ENCODE measurements at places on chromosomes 2 and 18.

GRCh38 chr2:204551512-204551863 lies 6.2 kb downstream of the PARD3B start:
- DNase-seq, result no peak

GRCh38 chr18:50030146-50030545 lies 164.8 kb downstream of the MYO5B start:
- DNase-seq, result no peak

GRCh38 chr18:79924814-79925731 lies 26.4 kb downstream of the SLC66A2 start:
- DNase-seq, result no peak

GRCh38 chr2:120916446-120916845 lies 180.8 kb downstream of the GLI2 start:
- no peak for DNase-seq

- no peak for DNase-seq
Measured at GRCh38 chr18:39960550-39960949, 1994.5 kb upstream of the PIK3C3 start.

DNA sequence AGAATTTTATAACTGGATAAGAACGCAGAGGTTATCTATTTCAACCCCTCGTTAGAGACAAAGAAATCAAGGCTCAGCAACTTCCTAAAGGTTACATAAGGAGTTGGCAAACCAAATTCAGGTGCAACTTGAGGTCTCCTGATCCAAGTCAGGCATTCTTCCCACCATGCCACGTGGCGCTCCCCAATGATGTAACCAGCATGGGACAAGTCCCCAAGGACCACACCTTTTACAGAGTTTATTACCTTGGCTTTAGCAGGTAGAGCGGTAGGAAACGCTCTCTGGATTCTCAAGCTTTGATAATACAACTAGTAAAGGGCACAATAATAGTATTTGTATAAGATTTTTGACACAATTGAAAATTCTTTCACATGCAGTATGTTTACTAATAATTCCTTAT lies 26.7 kb upstream of the MBOAT2 start:
- no peak for DNase-seq

DNA sequence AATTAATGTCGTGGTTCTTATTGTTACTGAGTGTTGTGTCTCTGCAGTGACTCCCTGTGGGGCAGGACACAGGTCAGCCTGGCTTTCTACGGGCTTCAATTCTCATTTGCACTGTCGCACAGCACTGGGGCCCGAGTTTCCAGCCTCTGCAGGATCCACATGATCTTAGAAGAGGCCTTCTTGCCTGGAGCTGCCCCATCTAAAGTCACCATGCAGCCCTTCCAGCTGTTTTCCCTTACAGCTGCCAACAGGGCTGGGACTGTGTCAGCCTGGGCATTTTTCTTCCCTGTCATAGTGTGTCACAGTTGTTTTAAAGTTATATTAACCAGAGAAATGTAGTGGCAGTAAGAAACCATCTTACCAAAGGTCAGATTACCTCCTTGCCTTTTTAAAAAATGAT lies 27.0 kb downstream of the FHL2 start:
- DNase-seq, result no peak

GRCh38 chr2:160252278-160252887 lies 52.3 kb upstream of the ITGB6 start:
- no peak for DNase-seq

- DNase-seq, result no peak
Measured at GRCh38 chr2:97736608-97737330, 23.4 kb downstream of the ZAP70 start.

GRCh38 chr2:16429431-16430145 lies 236.0 kb downstream of the CYRIA start:
- no peak for DNase-seq

DNA sequence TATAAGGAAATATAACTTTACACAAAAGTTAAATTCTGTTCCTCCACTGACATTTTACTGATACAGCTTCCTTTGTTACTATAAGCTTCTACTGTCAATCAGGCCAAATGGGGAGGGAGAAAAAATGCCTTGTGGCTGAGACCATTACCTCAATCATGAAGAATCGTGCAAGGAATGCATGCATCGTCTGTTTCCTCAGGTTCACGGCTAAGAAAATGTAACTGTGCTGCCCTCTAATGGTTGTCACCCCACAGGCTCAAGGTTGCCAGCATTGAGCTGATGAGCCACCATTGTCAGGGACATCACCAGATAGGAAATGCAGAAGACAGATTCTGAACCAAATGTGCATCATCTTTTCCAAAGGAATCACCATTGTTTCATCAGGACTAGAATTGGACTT lies 426.9 kb downstream of the CDH2 start:
- DNase-seq, result no peak

GRCh38 chr18:55857956-55858355 lies 270.0 kb upstream of the TCF4 start:
- DNase-seq, result no peak

DNA sequence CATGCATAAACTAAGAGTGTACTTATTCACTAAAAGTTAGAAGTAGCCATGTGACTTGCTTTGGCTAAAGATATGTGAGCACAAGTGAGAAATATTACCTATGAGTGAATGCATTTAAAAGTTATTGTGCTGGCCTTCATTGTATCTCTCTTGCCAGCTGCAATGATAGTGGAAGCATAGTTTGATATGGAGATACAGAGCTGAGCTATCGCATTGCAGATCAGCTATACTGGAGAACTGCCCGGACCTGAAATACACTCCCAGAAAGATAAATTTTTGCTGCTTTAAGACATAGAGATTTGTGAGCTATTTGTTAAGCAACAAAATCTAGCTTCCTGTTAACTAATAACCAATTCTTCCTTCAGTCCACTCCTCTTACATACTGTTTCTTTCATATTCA lies 571.1 kb downstream of the CPS1 start:
- DNase-seq, result no peak

DNA sequence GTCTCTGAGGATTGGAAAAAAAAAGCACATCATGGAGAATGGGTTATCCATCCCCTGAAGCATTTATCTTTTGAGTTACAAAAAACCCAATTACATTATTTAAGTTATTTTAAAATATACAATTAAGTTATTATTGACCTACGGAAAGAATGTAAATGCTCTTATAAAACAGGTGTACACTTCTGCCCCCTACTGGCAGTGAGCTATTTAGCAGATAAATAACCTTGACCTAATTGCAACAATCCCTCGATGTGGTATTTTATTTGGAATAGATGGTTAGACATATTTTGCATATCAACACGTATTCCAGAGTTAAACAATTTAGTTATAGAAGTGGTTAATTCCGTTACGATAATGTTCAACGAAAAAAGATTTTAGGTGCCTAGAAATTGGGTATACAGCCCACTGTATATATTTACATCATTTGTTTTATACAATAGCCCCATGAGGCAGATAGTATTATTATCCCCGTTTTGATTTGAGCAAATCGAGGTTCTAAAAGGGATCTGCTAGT lies 9.1 kb upstream of the DAW1 start:
- DNase-seq, result no peak

GRCh38 chr18:60875957-60876507 lies 457.2 kb upstream of the CDH20 start:
- DNase-seq, result no peak

- no peak for DNase-seq
Measured at GRCh38 chr18:31255953-31256352, 62.0 kb upstream of the DSG1 start.

GRCh38 chr2:48356701-48357325 lies 173.1 kb upstream of the STON1 start:
- no peak for DNase-seq

DNA sequence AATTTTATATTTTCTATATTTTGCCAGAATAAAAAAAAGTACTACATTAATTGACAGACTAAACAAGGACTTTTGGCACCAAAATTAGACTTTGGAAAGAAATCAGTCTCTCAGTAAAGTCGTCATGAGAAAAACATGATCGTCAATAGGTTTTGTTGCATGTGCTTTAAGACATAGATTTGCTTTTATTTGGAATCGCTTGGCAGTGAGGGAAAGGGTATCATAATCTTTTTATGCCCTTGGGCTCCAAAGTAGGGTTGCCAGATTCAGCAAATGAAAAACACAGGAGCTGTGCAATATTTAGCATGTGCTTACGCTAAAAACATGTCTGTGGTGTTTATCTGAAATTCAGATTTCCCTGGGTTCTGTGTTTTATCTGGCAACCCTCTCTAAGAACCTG lies 177.6 kb downstream of the LAMA1 start:
- no peak for DNase-seq

DNA sequence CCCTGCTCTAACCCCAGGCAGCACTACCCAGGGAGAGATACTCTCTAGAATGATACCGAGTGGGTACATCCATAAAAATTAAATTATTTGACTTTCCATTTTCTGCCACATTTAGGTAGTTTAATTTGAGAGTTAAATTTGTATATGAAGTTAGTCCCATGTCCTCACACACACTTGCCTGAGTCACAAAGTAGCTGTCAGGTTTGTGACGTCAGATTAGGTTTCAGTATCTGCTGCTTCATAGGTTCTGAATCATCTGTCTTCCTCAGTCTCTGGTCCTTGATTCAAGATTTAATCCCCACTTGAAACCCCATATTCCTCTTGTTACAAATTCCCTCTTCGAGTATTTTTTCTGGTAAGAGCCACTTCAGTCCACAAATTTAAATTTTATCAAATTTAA lies 738.6 kb upstream of the FAM98A start:
- no peak for DNase-seq

GRCh38 chr2:119960821-119961220 lies 52.1 kb upstream of the EPB41L5 start:
- no peak for DNase-seq

DNA sequence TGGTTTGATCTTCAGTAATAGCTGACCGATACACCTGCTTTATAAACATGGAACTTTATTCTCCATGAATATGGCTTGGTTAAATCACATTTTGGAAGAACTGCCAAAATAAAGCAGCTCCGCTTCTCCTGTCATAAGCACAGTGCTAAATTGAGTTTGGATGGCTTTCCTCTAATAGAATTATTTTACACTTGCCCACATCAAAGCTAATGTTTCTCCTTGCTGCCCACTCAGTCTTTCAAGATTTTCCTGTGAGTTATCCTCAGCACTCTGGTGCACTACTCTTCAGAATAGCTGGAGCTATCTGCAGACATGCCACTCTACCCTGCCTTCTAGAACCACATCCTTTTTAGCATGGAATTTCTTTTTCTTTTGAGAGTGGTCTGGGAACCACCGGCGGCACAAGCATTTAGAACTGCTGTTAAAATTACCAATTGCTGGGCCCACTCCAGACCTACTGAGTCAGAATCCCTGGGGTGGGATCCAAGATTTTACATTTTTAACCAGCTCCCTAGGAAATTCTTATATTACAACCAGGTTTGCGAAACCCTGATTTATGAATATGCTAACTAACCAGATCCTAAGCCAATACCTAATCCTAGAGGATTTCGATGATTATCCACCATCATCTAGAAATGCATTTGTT lies 283.3 kb downstream of the AFF3 start:
- no peak for DNase-seq

GRCh38 chr2:210899131-210899530 lies 342.7 kb downstream of the CPS1 start:
- no peak for DNase-seq

DNA sequence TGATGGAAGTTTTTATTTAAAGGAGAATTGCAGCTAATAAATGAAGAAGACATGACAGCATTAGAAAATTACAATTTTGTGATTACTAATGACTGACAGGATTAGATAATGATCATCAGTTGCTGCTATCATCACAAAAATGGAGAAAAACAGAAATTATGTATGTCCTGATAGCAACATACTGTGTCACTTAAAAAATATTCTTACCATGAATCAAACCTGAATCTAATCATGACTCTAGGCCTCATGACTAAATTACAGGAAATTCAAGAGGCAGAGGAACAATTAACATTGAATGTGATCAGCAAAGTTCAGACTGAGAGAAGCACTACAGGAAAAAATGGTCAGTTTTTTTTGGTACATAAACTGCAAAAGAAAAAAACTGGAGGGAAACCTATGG lies 147.8 kb downstream of the PMAIP1 start:
- DNase-seq, result no peak

- no peak for DNase-seq
Measured at GRCh38 chr18:23498117-23498516, 5.2 kb upstream of the RMC1 start.

DNA sequence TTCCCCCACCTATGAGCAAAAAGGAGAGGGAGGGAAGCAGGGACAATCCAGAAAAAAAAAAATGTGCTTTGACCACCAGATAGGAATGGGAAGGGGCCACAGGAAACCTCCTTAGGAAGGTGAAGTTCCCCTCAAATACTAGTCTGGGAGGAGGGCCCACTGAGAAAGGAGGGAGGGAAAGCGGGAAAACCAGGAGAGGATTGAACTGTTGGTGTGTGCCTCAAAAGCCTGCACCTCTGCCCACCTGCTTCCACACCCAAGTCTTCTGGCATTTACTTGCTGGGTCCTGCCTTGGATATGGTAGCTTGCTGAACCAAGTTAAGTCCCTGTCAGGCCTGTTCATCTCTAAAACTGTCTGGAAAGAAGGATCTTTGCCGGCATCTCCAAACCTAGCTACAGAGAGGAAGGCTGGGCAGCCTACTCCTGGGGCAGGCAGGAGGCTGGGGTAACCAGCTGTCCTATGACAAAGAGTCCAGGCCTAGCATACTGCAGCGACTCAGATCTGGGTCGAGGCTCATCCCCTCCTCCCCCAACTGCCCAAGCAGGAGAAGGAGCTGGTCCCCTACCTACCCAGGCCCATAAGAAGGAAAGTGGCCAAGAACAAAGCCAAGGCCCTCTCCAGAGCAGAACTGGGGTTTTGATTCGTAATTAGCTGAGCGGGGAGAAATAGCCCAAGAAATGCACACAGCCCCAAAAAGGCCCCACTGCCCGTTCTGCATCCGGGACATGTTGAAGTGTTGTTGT lies 3.0 kb downstream of the EN1 start:
- no peak for DNase-seq

DNA sequence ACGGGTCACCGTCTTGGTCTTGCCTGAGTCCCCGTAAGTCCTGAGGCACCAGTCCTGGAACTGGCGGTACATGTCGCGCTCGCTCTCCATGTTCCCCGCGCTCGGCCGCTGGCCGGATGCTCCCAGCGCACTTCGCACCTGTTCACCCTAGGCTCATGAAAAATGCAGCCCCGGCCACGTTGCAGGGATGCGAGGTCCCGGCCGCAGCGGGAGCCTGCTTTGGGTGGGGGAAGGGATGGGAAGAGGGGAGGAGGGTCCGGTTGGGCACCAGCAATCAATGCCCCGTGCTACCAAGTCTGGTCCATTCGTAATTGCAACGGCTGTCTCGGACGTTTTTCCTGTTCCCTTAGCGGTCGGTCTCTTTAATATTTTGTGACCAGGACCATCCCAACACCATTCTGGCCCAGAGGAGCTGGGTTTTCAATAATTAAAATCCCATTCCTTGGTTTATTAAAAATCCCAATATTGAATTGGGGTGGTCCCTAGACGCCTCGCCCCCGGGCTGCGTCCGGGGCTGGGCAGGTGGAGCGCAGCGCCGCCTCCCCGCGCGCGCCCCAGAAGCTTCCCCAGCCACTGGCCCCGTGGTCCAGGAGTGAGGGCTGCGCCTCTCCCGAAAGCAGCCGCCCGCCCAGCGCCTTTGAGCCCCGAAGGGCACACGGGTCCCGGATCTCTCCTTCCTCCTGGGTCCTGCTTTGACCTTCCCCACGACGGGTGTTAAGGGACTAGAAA lies 1.4 kb downstream of the NOL4 start:
- no peak for DNase-seq

- DNase-seq, result no peak
Measured at GRCh38 chr18:8366656-8367055, 242.6 kb upstream of the RAB12 start.

All from NCI-H1436 treated with DMSO at 0.1 percent for 48 hours (cell line).